ENCODE measurements at places on chromosomes 1 and 21.
A peak's percentile ranks its signal among the peaks of the same experiment; 100 is the strongest.

DNA sequence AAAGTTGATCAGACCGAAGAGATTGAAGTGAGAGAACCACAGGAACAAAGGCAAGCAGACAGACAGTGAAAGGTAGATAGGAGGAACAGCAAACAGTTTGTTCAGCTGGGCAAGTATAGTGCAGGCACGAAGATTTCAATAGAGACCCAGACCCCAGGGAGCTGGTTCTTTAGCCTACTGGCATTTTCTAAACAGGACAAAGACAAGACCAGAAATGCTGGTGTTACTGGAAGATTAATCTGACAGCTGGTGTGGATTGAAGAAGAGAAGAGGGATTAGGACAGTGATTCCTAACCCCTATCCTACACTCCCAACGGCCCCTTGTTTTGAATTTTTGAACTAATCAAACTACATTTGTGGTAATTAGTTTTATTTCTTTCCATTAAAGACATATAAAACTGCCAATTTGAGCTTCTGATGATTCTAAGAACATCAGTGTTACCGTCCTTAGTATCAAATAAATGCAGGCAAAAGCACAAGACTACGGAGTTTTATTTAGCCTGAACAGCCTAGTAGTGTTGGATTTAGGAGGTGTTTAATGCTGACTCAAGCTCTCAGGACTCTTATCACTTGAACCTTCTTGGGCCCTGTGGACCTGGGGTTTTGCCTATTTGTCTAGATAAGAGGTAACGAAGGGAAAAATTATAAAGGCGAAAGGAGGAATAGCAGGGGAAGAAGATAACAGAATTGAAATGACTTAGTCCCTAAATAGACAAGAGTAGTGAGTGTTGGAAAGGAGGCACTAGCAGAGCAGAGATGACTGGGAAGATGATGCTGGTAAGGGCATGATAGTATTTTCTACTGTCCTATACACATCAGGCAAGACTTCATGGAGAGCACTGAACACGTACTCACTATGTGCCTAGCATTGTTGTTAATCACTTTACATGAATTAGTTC lies 2.0 kb downstream of the NPL start:
- DNase-seq, result no peak

DNA sequence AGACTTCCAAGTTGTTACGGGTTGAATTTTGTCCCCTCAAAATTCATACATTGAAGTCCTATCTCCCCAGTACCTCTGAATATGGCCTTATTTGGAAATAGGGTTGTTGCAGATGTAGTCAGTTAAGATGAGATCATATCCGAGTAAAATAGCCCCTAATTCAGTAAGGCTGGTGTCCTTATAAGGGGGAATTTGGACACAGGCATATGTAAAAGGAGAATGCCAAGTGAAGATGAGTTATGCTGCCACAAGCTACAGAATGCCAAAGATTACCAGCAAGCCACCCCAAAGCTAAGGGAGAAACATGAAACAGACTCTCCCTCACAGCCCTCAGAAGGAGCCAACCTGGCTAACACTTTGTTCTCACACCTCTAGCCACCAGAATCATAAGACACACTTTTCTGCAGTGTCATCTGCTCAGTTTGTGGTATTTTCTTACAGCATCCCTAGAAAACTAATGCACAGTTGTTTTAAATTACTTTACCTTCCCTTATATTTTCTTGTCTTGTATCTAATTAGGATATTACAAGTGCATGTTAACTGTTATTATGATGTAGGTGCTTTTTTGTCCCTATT lies 43.3 kb upstream of the PRDX6 start:
- no peak for DNase-seq

DNA sequence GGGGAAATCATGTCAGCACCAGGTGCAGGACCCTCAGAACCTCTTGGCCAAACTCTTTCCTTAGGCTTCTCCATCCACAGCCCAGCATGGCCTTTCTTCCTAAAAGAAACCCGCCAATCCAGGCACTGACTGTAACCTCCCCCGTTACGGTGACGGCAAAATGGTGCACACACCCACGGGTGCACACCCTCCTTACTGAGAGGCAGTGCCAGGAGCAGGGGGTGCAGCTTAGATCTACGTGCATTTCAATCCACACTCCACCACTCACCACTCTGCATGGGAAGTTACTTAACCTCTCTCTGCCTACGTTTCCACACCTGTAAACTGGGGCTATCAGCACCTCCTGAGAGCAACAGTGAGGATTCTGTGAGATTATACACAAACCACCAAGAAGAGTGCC lies 31.0 kb downstream of the SUSD4 start:
- no peak for DNase-seq

GRCh38 chr1:12171206-12172041 lies 4.6 kb downstream of the TNFRSF1B start:
- no peak for DNase-seq

DNA sequence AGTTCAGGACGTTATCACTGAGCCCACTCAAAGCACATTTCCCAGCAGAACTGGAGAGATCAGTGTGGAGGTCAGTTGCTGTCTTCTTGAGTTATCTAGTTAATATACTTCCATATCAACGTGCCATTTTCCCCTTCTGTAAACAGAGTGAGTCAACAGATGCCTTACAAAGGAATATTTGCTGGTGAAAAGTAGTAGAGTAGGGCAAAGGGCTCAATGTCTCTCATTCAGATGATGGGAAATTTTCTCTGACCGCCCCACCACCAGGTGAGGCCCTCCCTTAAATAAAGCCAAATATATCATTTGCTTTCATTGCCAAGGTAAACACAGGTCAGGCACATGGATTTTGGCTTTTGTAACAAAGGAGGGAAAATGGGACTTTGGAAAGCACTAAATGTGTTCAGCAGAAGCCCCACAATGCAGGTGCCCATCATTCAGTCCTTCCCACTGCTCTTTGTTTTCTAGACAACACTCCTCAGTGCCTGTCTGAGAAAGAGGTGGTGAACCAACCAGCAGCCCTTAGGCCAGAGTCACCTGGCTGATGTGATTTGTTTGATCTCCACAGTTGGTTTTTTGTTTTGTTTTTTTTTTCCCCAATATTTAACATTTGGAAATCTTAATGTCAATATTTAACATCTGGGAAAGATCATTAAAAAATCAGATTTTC lies 40.5 kb upstream of the SAMD13 start:
- peak; percentile 24 for DNase-seq

GRCh38 chr1:235888119-235888643 lies 21.5 kb upstream of the LYST start:
- DNase-seq, result no peak

DNA sequence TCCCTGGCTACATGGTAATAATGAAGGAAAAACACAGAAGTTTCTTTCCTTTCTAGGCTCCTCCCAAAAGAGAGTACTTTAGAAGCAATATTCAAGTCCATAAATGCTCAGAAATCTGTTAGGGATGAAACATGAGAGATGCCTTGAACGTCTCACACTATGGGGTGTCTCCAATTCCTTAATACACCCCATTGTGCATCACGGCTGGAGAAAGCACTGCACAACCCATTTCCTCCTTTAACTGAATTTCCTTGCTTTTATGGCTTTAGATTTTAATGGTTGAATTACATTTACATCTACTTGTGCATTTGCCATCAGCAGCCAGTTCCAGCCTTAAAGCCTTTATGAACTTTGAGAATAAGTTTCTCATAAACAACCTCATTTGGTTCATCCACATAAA lies 498.9 kb upstream of the PTBP2 start:
- no peak for DNase-seq

GRCh38 chr1:209610631-209610905 lies 27.1 kb downstream of the CAMK1G start:
- DNase-seq, result no peak

DNA sequence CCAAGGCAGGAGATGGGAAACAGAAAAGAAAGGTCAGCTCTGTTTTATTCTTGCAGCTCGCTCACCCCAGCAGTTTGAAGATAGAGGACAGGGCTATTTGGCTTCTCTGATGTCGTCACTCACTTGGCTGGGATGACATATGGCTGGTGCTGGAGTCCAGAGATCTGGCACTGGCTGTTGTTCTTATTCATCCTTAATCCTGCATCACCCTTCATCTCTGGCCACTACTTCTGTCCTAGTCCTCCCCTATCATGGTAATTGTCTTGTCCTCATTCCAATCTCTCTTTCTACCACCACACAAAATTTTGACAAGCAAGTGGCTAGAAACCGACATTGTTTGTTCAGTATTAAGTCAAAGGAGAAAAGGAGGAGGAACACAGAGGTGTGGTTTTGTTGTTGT lies 103.8 kb upstream of the PDE4B start:
- DNase-seq, result no peak

DNA sequence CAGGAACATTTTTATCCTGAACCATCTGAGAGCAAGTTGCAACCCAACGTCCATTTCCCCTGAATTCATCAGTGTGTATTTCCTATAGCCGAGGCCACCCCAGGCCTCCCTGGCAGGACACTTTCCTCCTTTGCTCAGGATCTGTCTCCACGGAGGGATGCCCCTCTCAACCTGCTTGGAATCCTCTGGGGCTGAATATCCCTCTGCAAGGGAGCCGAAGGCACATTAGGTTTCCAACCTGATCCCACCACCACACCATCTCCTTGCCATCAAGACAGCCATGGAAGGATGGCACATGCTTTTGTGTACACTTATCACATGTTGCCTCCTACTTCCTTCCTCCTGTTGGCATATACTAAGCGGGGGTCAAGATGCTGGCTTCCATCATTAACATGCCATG lies 74.8 kb upstream of the EDN2 start:
- DNase-seq, result no peak

Data from epithelial cell of esophagus (primary cell).